ENCODE measurements at places on chromosomes 7 and 10.

GRCh38 chr10:49369216-49370162, 26.4 kb downstream of the DRGX start:
- DNase-seq = no peak
- no peak overlapping the region for H3K27ac ChIP-seq
- H3K4me1 ChIP-seq = no peaks in the 10 kb centered on the region

GRCh38 chr10:8048281-8049008, 6.0 kb upstream of the GATA3 start:
- no peak overlapping the region for H3K4me3 ChIP-seq
- H3K4me1 ChIP-seq = no peaks in the 10 kb centered on the region
- H3K27me3 ChIP-seq = peaks cover 40% of the 10 kb centered on the region
- no peaks in the 10 kb centered on the region for H3K36me3 ChIP-seq

- DNase-seq = no peak
- H3K27ac ChIP-seq = no peak overlapping the region
- H3K36me3 ChIP-seq = no peaks in the 10 kb centered on the region
- H3K27me3 ChIP-seq = no peaks in the 10 kb centered on the region
- no peak overlapping the region for H3K4me3 ChIP-seq
Measured at GRCh38 chr10:55627501-55628051, 733.5 kb downstream of the ZWINT start.

- no peak overlapping the region for H3K27ac ChIP-seq
- H3K4me1 ChIP-seq = no peaks in the 10 kb centered on the region
- no peaks in the 10 kb centered on the region for H3K36me3 ChIP-seq
- no peak overlapping the region for H3K4me3 ChIP-seq
Measured at GRCh38 chr10:36007369-36007768, 365.3 kb upstream of the FZD8 start.

GRCh38 chr10:62106929-62107519, 161.6 kb downstream of the RTKN2 start:
- H3K4me3 ChIP-seq = no peak overlapping the region
- no peaks in the 10 kb centered on the region for H3K27me3 ChIP-seq
- no peak for DNase-seq
- H3K27ac ChIP-seq = no peak overlapping the region

DNA sequence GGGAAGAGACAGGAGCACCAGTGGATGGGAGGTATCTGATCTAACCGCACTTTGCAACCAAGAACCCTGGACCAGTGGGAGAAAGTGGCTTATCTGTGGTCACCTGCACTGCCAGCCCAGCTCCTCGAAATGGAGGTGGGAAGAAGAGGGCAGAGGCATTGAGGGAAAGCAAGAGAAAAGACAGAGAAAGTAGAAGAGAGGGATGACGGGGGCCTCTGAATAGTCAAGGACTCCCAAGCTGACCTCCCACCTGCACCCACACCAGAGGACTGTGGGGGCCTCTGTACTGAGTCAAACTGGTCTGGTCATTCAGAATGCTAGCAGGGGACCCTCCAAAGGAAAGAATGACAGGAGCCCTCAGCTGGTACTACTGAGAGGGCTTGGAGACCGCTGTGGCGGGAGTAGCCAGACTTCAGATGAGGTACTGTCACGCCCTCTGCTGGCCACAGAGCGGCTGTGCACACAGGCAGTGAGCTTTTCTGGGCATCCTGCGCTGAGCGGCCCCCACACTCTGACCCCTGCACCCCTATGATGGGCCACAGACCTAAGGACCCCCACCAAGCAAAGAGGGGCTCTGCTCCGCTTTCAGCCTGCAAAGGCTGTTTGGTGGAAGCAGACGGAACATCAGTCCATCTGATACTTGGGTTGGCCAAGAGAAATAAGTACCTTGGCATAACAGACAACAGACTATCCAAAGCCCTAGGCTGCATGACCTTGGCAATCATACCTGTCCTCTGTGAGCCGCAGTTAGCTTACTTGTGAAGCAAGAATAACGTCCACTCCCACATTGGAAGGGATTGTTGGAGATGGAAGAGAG, 112.9 kb downstream of the COL13A1 start:
- H3K27ac ChIP-seq = no peak overlapping the region
- DNase-seq = peak; percentile 64
- H3K4me3 ChIP-seq = no peak overlapping the region

DNA sequence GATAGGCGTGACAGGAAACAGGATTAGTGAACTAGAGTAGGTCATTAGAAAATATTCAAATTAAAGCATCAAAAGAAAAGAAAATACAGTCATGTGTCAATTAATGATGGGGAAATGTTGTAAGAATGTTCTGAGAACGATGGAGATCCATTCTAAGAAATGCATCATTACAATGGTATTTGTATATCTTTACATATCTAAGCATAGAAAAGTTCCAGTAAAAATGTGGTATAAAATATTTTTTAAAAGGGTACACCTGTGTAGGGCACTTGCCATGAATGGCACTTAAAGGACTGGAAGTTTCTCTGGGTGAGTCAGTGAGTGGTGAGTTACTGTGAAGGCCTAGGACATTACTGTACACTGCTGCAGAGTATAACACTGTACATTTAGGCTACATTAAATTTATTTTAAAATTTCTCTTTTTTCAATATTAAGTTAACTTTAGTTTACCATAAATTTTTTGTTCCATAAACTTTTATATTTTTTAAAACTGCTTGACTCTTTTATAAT, 282.5 kb downstream of the BMPER start:
- no peaks in the 10 kb centered on the region for H3K27me3 ChIP-seq
- no peaks in the 10 kb centered on the region for H3K4me1 ChIP-seq
- no peaks in the 10 kb centered on the region for H3K36me3 ChIP-seq
- no peak overlapping the region for H3K4me3 ChIP-seq

DNA sequence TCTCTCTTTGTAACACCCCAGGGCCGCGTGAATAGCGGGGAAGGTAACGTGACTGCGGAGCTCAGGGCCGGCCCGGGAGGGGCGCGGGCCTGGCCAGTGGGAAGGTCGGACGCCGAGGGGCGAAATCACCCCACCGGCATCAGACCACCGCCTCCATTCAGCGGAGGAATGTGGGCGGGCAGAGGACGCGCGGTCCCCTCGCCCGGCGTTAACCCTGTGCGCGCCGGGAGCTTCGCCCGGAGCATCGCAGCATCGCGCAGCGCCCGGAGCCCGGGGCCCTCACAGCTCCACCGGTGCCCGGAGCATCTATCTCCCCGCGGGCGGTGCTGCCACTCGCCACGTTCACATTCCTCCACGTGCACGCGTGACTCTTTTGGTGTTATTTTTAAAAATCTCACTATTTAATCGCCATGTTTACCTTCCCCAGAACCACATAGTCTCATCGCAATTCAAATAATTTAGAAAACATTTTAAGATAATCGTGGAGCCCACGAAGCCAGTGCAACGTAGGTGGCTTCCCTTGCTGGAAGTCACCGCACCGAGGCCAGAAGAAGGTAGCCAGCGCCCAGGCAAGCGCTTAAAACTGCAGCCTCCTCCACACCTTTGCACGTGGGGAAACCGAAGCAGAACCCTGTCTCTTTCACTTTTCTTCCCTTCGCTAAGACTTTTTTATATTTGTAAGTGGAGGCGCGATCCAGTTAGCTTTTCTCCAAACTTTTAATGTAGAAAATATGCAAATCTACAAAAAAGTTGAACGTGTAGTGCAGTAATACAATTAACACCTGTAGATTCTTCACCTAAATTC, 21.8 kb downstream of the FGFBP3 start:
- H3K27ac ChIP-seq = no peak overlapping the region
- H3K4me3 ChIP-seq = peak overlapping the region; percentile 30
- peaks cover 4% of the 10 kb centered on the region for H3K4me1 ChIP-seq
- no peaks in the 10 kb centered on the region for H3K27me3 ChIP-seq
- DNase-seq = peak; percentile 10
- no peaks in the 10 kb centered on the region for H3K36me3 ChIP-seq

- no peak for DNase-seq
- H3K27me3 ChIP-seq = no peaks in the 10 kb centered on the region
- H3K36me3 ChIP-seq = no peaks in the 10 kb centered on the region
- H3K4me3 ChIP-seq = no peak overlapping the region
- no peaks in the 10 kb centered on the region for H3K4me1 ChIP-seq
Measured at GRCh38 chr10:103733045-103733419, 122.3 kb downstream of the SH3PXD2A start.

DNA sequence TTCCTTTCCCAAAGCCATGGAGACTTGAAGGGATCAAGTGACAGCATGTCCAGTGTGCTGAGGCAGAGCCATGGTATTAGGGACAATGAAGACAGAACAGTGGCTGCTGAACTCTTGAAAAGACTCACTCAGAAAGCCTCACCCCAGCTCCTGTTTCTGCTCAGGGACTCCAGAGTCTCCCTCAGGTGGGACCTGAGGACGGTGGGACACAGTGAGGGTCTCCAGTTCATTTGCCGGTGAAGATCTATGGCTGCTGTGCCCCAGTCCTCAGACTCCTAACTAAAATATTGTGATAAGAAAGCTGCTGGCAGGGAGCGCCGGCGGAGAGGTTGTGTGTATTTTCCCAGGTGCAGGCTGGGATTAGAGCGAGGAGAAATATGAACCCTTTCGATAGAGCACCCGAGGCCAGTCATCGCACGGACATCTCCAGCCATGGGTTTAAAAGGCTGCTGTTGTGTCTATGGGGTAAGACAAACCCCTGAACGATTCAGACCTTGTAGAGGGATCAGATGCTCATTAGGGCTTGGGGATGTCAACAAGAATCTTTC, 57.2 kb downstream of the C7orf25 start:
- no peaks in the 10 kb centered on the region for H3K4me1 ChIP-seq
- no peaks in the 10 kb centered on the region for H3K27me3 ChIP-seq
- DNase-seq = no peak
- no peak overlapping the region for H3K27ac ChIP-seq
- H3K4me3 ChIP-seq = no peak overlapping the region
- no peaks in the 10 kb centered on the region for H3K36me3 ChIP-seq

DNA sequence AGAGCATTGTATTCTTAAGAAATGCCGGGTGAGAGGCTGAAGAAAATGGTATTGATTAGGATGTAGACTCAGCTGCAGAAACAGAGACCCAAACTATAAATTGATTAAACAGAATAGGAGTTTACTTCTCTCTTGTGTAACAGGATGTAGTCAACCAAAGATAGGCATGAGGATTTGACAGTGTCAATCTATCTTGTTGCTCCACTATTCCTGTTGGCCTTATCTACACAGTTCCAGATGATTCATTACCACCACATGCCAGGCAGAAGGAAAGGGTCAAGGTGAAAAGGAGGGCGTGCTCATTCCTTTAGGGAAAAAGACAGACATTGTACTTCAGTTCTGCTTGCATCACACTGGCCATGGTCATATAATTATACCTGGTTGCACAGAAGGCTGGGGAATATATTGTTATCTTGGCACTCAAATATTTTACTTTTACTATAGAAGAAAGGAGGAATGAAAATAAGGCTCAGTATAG, 11.9 kb upstream of the DMTF1 start:
- no peak overlapping the region for H3K27ac ChIP-seq
- H3K4me1 ChIP-seq = peaks cover 16% of the 10 kb centered on the region

DNA sequence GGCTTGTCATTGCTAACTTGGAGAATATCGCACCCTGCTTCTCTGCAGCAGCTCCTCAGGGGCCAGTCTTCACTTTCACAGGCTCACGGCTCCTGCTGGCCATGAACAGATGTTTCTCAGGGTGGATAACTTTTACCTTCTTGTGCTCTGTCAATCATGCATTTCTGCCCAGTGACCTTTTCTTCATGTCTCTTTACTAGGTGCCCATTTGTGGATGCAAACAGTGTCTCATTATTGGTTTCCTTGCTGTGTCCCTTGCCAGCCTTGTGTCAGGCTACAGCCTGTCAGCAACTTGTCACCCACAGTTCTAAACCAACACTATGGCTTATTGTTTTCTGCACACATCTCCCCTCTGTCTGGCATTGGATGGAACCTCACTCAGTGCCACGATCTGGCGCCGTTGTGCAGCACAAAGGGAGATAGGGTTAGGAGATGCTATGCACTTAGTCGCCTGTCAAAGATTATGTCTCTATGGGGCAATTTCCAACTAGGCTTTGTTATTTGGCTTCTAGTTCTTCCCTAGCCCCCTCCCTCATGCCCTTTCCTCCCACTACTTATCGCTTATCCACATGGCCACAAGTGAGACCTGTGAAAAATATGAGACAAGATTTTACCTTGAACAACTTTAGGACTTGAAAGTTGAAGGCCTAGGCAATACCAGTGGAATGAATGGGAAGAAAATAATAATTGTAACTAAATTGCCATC, 45.7 kb upstream of the NXPH1 start:
- H3K27me3 ChIP-seq = no peaks in the 10 kb centered on the region
- H3K4me3 ChIP-seq = no peak overlapping the region
- H3K27ac ChIP-seq = peak overlapping the region; percentile 13
- H3K36me3 ChIP-seq = no peaks in the 10 kb centered on the region

DNA sequence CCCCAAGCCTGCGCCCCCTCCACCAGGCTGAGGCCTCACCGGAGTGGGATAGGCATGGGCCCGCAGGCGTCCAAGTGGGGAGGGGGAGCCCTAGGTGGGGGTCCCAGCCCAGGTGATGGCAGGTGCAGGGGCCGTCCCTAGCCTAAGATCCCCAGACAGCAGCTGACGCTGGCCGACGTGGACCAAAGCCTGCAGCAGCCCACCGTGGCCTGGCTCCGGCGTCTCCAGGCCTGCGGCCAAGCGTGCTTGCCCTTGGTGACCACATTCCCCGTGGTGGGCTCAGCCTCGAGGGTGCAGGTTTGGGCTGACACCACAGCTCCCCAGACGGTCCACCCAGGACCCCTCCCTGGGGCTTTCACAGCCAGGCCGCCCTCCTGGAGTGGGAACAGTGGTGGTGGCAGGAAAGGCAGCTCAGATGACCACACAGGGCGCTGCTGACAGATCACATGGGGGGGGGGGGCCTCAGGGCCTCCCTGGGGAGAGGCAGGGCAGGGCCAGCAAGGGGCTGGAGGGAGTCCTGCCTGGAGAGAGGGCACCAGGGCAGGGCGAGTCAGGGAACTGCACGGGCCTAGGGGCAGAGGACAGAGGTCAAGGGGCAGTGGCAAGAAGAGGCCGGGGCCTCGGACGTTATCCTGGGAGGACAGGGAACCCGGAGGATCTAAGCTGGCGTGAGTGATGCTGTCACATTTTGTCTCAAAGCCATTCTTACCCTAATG, 767 bp upstream of the ADAM8 start:
- H3K27ac ChIP-seq = peak overlapping the region; percentile 89
- H3K36me3 ChIP-seq = peaks cover 3% of the 10 kb centered on the region
- peak; percentile 5 for DNase-seq
- no peaks in the 10 kb centered on the region for H3K27me3 ChIP-seq
- H3K4me1 ChIP-seq = peaks cover 27% of the 10 kb centered on the region

DNA sequence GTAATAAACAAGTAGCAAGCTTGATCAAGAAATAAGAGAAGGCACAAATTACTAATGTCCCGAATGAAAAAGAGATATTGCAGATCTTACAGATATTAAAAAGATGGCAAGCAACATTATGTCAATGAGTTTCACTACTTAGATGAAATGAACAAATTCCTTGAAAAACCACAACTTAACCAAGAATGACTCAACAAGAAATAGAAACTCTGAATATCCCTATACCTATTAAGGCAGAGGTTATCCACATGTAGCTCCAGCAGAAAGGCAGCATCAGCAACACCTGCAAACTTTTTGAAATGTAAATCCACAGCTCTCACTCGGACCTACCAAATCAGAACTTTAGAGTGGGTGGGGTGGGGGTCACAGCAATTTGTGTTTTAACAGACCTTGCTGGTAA, 33.6 kb downstream of the PDE1C start:
- H3K27me3 ChIP-seq = no peaks in the 10 kb centered on the region
- H3K4me3 ChIP-seq = no peak overlapping the region
- H3K36me3 ChIP-seq = no peaks in the 10 kb centered on the region
- peak; percentile 48 for DNase-seq
- no peak overlapping the region for H3K27ac ChIP-seq
- peaks cover 10% of the 10 kb centered on the region for H3K4me1 ChIP-seq

Data from MM.1S (cell line).